ENCODE measurements at places on chromosomes 13 and 19.

DNA sequence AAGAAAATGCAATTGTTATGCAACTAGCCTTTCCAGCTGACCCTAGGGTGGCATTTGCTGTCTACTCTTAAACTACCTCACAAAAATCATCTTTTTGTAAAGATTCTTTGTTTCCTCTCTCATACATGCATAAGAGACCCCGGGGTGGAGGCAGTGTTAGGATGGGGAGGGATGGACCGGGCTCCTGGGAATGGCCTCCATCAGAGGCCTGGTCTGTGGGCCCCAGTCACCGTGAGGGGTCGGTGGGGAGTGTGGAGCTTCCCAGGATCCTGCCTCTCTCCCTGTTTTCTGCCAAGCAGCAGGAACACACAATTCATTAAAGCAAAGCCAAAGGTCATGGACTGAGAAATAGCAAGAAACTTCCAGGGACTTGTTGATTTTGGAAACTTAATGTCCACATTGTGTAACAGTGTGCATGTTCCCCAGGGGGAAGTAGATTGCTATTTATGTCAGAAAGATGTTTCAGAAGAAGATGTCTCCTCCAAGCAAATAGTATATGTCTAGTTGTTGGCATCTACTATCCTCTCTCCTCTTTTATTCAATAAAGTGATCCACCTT, 241.4 kb downstream of the ENOX1 start:
- no peak for ATAC-seq

DNA sequence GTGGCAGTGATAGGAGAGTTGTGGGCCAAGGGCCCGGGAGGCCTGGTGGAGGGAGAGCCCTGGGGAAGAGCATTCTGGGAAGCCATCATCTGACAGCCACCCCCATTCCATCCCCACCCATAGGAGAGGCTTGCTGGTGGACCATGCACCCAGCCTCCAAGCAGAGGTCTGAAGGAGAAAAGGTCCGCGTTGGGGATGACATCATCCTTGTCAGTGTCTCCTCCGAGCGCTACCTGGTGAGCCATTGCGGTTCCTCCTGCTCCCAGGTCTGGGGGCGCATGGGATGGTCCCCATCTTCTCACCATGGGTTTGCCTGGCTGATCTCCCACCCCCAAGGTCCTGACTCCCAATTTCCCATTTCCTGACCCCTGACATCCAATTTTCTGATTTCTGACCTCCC, 10.5 kb downstream of the RYR1 start:
- no peak for ATAC-seq

DNA sequence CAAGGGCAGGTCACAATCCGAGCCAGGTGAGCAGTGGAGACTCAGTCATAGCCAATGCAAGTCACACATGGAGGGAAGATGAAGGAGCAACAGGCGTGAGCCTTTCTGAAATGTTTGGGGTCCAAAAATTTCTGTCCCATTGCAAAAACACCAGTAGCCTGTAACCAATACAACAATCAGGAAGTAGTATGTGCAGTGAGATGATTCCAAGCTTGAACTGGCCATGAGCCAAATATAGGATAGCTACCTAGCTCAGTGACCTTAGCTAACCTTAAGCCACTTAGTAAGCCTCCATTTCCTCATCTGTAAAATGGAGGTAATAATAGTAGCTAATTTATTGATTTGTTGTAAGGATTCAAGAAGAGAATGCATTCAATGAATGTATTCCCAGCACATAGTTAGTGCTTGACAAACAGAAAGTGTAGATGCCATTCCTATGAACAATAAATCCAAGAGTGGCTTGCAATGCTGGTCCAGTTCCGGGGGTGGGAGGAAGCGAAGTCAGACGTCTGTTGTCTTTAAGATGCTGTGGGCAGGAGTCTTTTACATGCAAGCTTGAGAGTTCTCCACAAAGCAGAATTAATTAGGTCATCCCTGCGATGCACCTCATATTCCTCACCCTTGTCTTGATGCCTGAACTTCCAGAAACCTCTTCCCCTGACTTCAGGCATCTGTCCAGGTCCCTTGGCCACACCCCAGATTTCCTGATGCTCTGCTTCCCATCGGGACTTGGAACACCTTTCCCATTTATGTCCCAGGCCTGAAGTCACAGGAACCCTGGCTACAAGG, 195.7 kb upstream of the UBL3 start:
- no peak for ATAC-seq

DNA sequence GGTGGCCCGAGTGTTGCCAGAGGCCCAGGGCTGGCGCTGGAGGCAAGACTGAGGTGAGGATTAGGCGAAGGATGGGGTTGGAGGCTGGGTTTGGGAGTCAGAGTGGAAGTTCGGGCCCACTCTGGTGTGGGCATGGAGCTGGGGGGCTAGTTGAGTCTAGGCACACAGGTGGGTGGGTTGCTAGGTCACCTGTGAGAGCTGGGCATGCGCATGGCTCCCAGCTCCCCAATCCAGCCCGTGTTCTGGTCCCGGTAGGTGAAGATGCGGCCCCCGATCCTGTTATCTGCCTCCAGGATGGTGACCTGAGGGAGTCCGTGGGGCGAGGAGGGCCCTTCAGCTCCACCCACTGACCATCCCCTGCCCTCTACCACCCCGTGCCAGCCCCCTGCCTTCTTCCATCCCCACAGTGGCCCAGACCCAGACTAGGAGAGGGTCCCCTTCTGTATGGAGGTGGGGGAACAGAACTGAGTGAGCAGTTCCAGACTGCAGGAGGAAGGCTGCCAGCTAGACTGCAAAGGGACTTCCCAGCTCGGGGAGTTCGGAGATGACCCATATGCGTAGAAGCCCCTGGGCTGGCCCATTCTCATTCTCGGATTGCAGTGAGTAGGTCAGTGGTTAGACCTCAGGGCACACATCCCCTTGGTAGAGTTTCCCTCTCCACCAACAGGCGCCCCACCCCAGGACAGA, 1.7 kb downstream of the IL4I1 start:
- no peak for ATAC-seq

GRCh38 chr13:102346769-102347168, 55.1 kb downstream of the FGF14 start:
- no peak for ATAC-seq

- ATAC-seq = no peak
Observed at GRCh38 chr19:45587873-45588272, 3.3 kb upstream of the OPA3 start.
